ENCODE measurements at places on chromosomes 4 and X. TPM values are rescaled to one million over a fixed set of nuclear protein-coding genes. Genes with fewer than 3 reads are reported as not detected.

- no peak for DNase-seq
Measured at GRCh38 chr4:11966782-11967181, 538.1 kb upstream of the HS3ST1 start.

- no peak for DNase-seq
Measured at GRCh38 chr4:76384052-76384451, 36.9 kb downstream of the CCDC158 start.

Gene ZMAT1
- 4.7 TPM for total RNA-seq

- no peak for DNase-seq
Measured at GRCh38 chr4:100106982-100107381, 83.3 kb downstream of the DDIT4L start.

Gene ABCD1
- total RNA-seq: 19.0 TPM

GRCh38 chrX:135536877-135537276, 16.4 kb downstream of the INTS6L start:
- no peak for DNase-seq

DNA sequence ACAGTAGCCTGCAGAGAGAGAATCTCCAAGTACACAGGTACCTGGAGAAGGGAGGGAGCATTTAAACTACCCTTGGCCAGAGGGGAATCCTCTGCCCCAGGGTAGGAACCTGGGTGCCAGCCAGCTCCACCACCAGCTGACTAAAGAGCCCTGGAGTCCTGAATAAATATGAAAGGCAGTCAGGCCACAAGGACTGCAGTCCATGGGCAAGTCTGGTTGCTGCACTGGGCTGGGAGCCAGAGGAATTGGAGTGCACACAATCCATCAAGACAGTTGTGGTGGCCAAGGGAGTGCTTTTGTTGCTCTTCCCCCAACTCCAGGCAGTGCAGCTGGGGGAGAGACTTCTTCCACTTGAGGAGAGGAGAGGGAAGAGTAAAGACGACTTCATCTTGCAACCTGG, 172.5 kb downstream of the HNRNPD start:
- no peak for DNase-seq

DNA sequence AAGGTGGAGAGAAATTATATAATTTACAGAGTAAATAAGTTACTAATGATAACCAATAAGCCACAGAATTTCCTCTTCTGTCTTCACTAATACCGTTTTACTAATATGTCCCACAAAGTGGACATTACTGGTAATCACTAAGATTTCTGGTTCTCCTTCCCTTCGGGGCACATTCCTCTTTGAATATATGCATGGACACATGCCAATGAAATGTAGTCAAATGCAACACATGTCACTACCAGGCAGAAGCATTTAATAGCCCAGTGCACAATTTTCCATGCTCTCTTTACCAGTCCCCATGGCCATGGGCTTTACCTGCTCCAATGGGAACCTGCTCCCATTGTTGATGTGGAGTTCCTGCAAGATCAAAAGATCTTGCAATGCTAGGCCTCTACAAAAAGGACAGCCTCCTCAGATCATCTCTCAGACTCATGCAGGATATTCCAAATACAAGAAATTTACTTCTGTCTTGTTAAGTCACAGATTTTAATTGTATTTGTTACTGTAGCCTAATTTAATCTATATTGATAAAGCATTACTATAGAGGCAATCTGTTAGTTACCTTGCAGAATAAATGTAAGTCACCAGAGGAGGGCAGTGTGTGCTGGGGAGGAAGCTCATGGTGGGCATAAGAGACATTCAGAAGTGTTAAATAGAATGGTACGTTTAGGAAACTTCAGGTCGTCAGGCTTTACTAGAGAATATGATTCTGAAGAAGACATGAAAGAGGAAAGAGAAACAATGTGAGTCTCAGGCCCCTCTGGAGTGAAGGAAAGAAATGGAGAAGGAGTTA, 37.1 kb upstream of the INPP4B start:
- DNase-seq: no peak

Gene IQSEC2
- total RNA-seq: 8.2 TPM
